H7 (cell line): ENCODE measurements at places on chromosomes 5 and 9. TPM values are rescaled to one million over a fixed set of nuclear protein-coding genes. Genes with fewer than 3 reads are reported as not detected.

DNA sequence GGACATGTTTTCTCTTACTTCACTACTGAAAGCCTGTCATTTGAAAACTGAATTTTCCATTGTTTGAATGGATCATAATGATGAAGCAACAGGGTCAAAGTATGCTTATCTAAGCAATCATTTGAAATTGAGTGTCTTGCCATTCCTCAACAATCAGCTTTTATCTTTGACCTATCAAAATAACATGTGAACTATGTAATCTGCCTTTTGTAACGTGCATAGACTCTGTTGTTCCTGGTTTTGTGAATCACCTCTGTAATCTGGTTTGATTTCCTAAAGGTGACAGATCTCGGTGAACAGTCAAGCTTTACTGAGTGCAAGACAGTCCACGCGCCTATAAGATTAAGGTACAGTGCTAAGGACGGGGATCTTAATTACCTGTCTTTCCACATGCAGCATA is 3.3 kb downstream of the MEF2C start:
- no peak for DNase-seq

DNA sequence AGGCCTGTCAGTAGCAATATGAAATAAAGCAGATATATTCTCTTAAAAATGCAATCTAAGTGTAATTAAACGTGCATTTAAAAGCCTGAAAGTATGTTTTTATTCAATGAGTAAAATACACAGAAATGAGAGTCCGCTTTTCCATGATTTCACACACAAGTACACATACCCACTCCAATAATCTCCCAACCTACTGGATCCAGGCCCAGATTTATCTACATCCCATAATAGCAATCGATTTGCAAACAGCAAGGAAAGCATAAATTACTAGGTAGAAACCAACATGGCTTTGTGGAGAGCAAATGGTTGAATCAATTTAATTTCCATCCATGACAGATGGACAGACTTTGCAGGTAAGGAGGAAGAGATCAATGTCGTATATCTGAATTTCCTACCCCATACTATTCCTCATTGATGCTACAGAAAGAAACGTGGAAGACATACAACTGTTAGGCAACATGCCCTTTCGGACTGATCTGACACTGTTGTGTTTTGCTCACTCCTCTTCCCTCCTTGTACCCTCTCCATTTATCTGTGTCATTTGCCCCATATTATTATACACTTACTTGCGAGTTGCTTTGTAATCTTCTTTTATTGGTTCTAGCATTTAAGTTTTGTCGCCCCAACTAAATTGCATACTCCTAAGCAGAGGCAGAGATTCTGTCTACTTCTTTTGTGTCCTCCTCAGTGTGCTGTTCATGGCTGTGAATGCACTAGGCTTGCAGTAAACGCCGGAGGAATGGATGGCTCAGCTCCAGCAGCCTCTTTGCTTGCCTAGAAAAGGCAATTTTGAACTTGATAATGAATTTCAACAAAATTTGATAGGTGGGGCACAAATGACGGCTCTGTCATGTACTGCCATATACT is 133.6 kb downstream of the NFIB start:
- DNase-seq, result no peak

DNA sequence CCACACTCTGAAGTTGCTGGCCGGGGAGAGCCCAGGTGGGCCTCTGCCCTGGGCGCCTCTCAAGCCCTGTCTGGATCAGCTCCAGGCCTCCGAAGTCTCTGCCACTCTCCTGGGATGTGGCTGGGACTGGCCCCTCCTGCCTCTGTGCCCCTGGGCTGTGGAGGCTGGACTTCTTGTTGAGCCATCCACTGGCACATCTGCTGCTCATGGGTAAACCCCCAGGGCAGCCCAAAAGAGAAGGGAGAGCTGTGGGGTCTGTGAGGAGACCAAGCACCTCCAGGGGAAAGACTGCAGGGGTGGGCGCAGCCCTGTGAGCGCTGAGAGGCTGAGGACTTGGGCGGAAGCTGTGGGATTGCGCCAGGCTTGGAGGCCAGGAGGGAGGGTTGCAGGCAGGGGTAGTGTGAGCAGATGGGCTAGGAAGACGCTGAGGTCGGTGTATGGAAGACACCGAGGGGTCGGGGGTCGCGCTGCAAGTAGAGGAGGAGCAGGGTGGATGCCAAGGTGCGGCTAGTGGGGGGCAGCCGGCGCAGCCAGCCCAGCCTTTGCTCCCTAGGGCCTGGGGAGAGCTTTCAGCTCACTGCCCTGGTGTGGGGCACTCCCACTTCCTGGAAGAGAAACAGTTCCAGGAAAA is 118.1 kb downstream of the WNK2 start:
- peak; percentile 57 for DNase-seq

GRCh38 chr9:91087462-91087759 is 274.3 kb downstream of the AUH start:
- no peak for DNase-seq

GRCh38 chr9:37575511-37575914 is 667 bp downstream of the FBXO10 start:
- no peak for DNase-seq

- no peak for DNase-seq
Measured at GRCh38 chr5:45334939-45335338, 361.2 kb downstream of the HCN1 start.

DNA sequence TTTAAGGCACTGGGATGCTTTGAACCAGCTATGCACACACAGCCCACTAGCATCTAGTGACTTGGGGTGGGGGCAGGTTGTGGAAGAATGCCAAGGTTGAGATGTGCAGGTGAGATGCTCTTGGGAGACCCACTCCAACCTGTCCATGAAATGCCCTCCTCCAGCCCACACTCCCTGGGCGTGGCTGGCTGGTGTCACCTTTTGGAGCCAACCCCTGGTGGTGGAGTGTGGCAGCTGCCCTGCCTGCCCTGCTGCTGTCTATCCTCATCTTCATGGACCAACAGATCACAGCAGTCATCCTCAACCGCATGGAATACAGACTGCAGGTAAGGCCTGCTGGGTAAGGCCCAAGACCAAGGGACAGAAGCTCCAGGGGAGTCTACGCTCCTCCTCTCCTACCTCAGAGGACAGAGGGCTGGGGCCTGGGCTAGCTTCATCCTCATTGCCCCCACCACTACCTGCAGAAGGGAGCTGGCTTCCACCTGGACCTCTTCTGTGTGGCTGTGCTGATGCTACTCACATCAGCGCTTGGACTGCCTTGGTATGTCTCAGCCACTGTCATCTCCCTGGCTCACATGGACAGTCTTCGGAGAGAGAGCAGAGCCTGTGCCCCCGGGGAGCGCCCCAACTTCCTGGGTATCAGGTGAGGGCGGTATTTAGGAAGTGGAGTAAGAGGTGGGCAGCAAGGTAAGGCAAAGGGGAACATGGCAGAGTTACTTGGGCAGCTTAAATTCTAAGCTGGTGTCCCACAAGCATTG is 7.4 kb downstream of the SLC4A9 start:
- DNase-seq, result peak; percentile 26

DNA sequence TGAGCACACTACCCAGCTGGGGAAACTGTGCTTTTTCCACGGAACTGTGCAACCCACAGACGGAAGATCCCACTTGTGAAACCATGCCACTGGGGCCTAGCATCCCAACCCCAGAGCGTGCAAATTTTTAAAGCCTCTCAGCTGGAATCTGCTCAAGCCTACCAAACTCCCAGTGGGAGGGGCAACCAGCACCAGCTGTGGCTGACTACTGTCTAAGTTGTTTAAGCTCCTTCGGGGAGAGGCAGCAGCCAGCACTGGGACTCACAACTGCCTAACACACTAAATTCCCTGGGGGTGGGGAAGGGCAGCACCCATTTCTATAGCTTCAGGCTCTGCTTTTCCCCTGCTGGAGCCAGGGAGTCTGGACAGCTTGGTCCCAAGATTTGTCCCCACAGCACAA is 287.6 kb upstream of the MSX2 start:
- DNase-seq, result no peak

Gene GABRA6
- total RNA-seq, result not detected in 2 replicates

Gene ZNF346
- total RNA-seq, result 25.0 and 26.4 TPM in 2 replicates
